ENCODE measurements at places on chromosomes 7 and 10.

GRCh38 chr7:111067251-111067650, 23.7 kb upstream of the LRRN3 start:
- DNase-seq, result no peak

- DNase-seq, result no peak
Measured at GRCh38 chr10:23613900-23614299, 175.0 kb downstream of the OTUD1 start.

DNA sequence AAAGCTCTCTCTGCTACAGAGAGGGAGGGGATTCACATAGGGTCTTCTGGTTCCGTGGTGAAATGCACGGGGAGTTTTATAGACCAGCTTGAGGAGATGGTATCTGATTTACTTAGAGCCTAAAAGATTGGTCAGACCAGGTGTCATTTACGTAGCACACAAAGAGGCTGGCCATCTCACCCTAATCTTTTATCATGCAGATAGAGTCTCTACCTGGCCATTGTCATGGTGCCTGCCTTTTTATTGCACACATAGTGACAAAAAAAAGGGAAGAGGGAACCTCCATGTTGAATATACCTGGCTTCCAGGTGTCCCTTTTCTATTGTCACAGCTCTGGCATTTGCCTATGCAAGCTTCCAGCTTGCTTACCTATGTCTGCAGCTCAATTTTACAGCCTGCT, 1456.1 kb downstream of the GATA3 start:
- no peak for DNase-seq

DNA sequence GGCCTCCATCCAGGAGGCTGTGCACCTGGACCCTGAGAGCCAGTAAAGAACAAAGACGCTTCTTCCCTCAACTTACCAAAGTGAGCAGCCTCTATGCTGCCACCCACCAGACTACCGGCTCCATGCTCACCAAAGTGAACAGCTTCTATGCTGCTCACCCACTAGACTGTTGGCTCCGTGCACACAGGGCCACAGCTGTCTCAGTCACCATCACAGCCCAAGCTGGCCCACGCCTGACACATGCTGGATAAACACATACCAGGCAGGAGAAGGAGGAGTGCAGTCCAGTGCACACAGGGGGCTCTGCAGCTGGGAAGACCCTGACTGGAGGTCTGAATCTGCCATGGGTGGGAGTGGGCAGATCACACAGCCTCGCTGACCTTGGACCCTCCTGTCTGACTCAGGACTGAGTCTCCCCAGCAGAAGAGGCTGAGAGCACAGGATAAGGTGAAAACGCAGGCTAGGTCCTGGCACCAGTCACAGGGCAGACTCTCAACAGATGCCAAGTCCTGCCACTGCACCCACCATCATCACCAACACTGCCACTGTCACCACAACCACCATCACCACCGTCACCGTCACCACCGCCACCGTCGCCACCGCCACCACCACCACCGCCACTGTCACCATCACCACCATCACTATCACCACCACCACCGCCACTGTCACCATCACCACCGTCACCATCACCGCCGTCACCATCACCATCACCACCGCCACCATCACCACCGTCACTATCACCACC, 130.9 kb downstream of the MAD1L1 start:
- no peak for DNase-seq

- DNase-seq, result no peak
Measured at GRCh38 chr7:126635545-126635944, 617.2 kb downstream of the GRM8 start.

- no peak for DNase-seq
Measured at GRCh38 chr7:100175296-100175935, 1.8 kb downstream of the GPC2 start.

- no peak for DNase-seq
Measured at GRCh38 chr10:86266446-86267242, 100.0 kb downstream of the GRID1 start.

GRCh38 chr10:99975106-99975829, 34.5 kb downstream of the DNMBP start:
- no peak for DNase-seq

All from thoracic aorta (tissue), 2 donors.